ENCODE measurements at places on chromosomes 2 and 18.

DNA sequence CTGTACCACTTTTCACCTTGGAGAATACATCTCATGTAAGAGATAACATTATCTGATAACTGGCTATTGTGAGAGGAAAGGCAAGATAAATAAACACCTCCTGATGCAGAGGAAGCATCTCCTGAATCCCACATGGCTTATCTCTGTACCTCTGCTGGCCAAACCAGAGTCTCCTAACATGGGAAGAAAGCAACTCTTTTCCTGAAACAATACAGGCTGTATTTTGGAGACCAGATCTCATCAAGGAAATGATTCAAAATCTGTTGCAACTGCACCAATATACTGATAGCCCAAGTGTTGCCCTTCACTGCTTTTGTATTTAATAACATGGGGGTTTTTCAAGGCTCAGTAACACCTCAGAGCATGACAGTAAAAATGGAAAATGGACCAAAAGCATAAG is 106.9 kb downstream of the MREG start:
- no peak for DNase-seq

GRCh38 chr2:117760916-117761315 is 53.6 kb upstream of the DDX18 start:
- no peak for DNase-seq

DNA sequence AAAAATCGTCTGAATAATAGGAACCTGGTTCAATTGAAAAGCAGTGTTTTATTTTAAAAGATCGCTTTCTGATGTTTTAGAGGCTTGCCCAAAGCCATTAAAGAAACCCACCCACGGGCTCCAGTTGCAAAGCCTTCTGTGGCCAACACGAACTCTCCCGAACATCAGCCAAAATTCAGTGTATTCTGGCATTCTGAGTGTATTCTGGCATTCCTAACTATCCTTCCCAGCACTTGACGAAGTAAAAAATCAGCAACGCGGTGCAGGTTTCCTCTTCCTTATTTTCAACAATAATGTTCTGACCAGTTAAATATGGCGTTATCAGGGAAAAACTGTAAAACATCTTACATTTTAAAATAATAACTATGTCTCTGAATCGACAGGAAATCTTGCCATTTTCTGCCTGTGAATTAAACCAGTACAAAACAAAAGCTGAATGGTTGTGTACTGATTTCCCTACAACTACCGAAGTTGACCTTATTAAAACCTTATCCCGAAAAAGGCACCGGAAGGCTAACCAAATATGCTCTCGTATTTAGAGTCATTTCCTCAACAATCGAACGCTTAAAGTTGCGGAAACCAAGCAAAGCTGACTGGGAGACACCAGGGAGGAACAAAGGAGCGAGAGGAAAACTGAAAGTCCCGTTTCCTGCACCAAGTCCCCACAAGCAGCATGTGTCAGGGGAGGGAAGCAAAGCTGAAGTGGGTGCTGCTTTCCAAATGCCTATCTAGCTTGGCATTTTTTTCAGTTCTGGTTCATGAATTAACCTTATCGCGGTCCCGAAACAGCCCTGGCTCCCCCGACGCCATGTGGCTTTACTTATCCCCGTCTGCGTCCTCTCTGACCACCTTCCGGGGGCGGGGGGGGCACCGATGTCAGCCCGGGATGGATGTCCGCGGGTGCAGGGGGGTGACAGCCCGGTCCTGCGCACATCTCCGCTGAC is 44.3 kb downstream of the ZNF516 start:
- DNase-seq, result peak; percentile 34

DNA sequence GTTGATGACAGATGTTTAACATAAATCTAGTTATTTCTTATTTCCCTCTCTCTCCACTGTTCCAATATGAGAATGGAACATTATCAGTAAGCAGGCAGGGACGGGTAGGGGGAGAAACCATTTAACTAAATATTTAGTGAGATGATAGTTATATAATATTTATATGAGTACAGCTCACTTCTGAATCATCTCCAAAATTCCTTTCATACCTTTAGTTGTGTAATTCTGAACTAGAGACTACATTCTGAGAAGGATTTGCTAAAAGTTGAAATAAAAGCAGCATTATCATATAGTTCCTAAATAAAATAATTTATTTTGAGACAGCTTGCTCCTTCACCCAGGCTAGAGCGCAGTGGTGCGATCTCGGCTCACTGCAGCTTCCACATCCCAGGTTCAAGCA is 41.4 kb downstream of the B4GALT6 start:
- DNase-seq, result no peak

- DNase-seq, result no peak
Measured at GRCh38 chr2:119233326-119234020, 9.8 kb downstream of the STEAP3 start.

- DNase-seq, result peak; percentile 56
Measured at GRCh38 chr2:24015562-24016375, 5.9 kb downstream of the MFSD2B start.

- peak; percentile 5 for DNase-seq
Measured at GRCh38 chr18:56995579-56996188, 151.2 kb upstream of the BOD1L2 start.

DNA sequence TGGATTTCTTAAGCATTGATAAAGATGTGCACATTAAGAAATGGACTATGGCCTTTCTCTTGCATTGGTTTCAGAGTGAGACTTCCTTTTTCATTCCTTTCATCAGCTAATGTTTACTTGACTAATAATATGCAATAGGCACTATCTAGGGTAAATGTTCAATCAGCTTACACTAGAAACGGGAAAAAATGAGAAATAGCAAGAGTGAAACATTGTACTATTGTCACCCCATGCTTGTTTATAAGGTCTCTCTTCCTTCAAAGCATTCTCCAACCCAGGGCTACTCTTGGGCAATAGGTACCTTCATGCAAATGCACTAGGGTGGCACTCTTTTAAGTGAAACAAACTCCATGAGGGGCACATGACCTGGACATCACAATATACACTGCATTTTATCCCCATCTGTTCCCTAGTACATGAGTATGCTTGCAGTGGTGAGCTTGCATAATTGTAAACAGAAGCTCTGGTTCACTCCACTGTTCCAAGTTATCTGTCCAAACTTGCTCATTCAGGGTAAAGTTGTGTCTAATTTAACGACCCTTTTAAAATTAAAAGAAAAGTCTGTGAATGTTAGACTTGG is 402.3 kb downstream of the ERBB4 start:
- peak; percentile 5 for DNase-seq

- no peak for DNase-seq
Measured at GRCh38 chr2:27652790-27653189, 10.6 kb downstream of the SUPT7L start.

GRCh38 chr18:11167778-11168177 is 18.4 kb upstream of the PIEZO2 start:
- DNase-seq, result no peak

DNA sequence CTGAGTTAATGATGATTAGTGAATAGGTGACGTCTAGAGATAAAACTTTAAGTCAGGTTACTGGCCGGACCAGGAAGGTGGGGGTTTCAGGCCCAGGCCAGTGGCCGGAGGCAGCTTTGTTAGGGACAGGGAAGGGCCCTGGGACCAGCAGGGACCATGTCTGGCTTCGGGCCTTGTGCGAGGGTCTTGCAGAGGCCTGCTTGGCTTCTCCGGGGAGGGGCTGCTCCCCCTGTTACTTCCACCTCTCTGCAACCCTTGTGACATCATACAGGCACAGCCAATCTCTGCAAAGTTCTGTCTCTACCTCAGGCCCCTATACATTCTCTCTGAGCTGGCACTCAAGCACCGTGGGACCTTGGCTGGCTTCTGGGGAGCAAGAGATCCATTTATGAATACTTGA is at the start of gene ALLC:
TSS of gene ALLC (plus strand) at position 320 of the 400 bp plus-strand sequence. CDS start 12,958 bp downstream, outside the sequence.
- DNase-seq, result no peak

DNA sequence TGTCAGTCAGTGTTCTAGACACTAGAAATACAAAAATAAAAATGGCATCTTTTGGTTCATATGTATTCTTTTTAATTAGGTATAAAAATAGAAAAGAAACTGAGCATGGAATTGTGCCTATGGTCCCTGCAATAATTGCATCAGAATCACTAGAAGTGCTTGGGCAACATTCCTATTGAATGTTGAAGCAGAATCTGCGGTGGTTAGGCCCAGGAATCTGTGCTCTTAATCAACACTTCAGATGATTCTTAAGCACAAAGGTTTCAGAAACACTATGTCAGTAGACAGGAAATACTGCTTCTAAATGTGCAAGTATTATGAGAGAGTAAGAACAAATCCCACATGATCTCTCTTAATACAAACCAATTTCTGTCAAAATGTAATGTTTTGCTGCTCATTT is 20.3 kb upstream of the RBBP8 start:
- no peak for DNase-seq

- DNase-seq, result no peak
Measured at GRCh38 chr2:132392221-132392620, 24.4 kb upstream of the GPR39 start.

DNA sequence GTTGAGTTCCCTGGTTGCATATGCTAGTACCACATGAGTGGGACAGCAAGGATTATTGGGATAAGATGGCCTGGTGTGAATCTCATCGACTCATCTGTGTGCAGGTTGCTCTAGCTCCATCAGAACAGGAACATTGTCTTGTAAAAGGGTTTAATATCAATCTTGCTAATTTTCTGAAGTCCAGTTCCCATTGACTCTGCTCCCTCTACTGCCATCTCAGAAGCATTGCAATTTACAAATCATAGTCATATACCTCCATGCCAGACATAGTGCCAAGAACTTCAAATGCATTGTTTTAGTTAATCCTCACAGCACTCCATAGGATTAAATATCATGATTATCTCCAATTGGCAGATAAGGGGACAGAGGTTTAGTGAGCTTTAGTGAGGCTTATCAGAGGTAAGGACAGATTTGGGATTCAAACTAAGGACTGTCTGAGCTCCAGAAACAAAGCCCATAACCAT is 4.8 kb upstream of the STAT4 start:
- peak; percentile 21 for DNase-seq

GRCh38 chr2:70280242-70280798 is 13.2 kb downstream of the SNRPG start:
- no peak for DNase-seq

- no peak for DNase-seq
Measured at GRCh38 chr2:95061601-95062183, 36.2 kb downstream of the MAL start.

DNA sequence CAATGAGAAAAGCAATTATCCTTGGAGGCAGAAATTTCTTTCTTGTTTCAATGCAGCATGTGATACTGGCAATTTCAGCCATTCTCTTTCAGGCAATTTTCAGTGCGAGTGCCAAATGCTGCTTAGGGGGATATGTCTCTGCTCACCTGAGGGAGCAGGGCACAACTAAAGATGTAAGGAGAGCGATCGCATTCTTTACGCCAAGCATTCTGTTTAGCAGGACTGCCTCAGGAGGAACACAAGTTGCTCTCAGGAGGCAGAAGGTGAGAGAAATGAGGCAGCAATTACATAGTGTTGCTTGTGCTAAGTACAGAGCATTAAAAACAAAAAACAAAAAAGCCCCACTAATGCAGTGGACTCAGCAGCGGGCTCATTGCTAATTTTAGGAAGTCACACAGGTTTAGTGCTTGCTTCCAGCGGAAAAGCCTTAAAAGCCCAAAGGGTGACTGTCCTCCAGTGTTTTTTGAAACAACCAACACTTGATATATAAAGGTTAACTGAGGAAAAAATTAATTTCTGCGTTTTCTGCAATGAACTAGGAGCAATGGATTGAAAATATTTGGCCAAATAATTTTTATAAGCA is 116.9 kb downstream of the METTL8 start:
- DNase-seq, result no peak

DNA sequence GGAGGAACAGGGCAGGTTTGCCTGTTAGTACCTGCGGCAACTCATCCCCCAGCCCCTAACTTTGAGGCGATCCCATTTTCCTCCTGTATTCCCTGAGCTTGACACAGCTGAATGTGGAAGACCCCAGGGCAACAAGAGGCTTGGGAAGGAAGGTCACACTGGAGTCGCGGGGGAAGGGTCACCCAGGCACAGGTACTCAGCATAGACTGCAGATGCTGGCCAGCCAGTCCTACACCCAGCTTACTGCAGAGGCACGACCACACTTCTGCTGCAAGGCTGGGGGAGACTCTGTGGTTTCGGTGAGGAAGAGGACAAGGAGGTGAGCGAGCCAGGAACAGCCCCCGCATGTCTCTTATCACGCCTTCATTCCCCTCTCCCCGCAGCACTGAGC is 91.5 kb downstream of the MALT1 start:
- no peak for DNase-seq

- DNase-seq, result no peak
Measured at GRCh38 chr18:33584548-33585430, 6.8 kb downstream of the ASXL3 start.

GRCh38 chr2:20994130-20994529 is 49.7 kb downstream of the APOB start:
- no peak for DNase-seq

GRCh38 chr18:36572135-36572856 is 256.5 kb downstream of the TPGS2 start:
- DNase-seq, result peak; percentile 58

All from hepatocyte (in vitro differentiated cells).